ENCODE measurements at places on chromosomes 16 and 17.

GRCh38 chr17:63162406-63163157, 196.5 kb downstream of the TANC2 start:
- no peak for DNase-seq

GRCh38 chr17:46178550-46179214, 14.5 kb downstream of the KANSL1 start:
- DNase-seq, result no peak

- no peak for DNase-seq
Observed at GRCh38 chr17:2259769-2260536, 43.6 kb downstream of the SMG6 start.

- no peak for DNase-seq
Observed at GRCh38 chr17:33435721-33436301, 142.7 kb upstream of the ASIC2 start.

Measured in AG09309 (cell line).